Foreskin fibroblast (primary cell): ENCODE measurements at places on chromosomes 2 and 18.
A peak's percentile ranks its signal among the peaks of the same experiment; 100 is the strongest.

- no peak for DNase-seq
Measured at GRCh38 chr2:23204685-23205242, 180.2 kb upstream of the KLHL29 start.

- peak; percentile 54 for DNase-seq
Measured at GRCh38 chr2:236776695-236777251, 207.1 kb downstream of the ACKR3 start.

GRCh38 chr2:216829533-216829932, 30.3 kb downstream of the TNP1 start:
- DNase-seq: no peak

DNA sequence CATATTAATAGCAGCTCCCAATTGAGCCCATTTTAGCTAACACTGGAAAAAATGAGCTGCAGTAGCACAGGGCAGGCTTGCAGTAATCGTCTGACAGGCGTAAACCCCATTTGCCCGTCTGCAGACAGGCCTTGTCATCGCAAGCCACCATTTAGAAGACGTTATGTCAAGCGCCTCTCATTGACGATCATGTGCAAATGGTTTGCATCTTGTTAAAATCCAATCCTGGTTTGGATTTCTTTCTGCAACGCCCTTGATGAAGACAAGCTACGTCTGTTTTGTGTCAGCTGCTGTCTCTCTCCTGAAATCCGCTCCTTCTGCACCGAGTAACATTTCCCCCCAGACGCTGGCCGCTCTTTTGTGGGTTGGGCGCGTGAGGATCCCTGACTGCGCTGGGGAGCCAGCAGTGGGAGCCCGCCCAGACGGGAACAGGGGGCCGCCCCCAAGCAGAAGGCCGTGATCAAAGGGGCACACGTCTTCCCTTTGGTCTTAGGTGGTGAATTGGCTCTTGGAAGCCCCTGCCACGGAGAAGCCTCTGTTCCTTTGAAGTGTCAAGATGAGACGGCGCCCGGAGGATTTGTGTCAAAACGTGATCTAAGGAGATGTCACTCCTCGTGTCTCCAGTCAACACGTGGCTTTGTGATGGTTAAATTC, 84.2 kb upstream of the GPC1 start:
- no peak for DNase-seq

DNA sequence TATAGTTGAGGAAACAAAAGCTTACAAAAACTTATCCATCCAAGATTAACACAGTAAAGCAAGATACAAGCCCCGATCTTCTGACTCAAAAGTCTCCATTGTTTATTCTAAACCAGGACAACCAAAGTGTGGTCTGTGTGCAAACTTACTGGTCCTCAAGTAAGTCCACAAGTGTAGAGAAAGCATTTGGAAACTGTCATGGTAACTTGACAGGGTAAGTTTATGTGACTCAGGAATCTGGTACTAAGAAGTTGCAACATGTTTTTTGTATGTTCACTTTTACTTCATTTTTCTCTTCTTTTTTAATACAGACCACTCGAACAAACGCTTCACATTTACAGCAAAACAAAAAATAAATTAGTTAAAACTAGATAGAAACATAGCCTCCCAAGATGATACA, 9.4 kb downstream of the MBD2 start:
- DNase-seq: no peak
